A549 treated with Mapracorat at 1 μM for 4 hours (cell line): ENCODE measurements at places on chromosomes 7 and 10. TPM values are rescaled to one million over a fixed set of nuclear protein-coding genes. Genes with fewer than 3 reads are reported as not detected.

The CAMK2B gene
- total RNA-seq, result 0.12 to 0.58 TPM (median 0.23 TPM) in 5 replicates

The NUDT1 gene
- 88.2 to 109 TPM (median 102 TPM) in 5 replicates for total RNA-seq

The HYAL4 gene
- total RNA-seq, result 0.08 TPM in 1 of 5 replicates, not detected in the others

The GSTO2 gene
- 1.3 to 2.5 TPM (median 2.3 TPM) in 5 replicates for total RNA-seq

The UBE2D4 gene
- total RNA-seq, result 7.3 to 11.5 TPM (median 10.0 TPM) in 5 replicates

The ZNF727 gene
- not detected in 5 replicates for total RNA-seq

The AKR1C4 gene
- 0.15 to 0.25 TPM (median 0.21 TPM) in 4 of 5 replicates, not detected in the other for total RNA-seq

The LRRC18 gene
- not detected in 5 replicates for total RNA-seq

The CPA1 gene
- not detected in 5 replicates for total RNA-seq

The CDK14 gene
- 0.14 to 0.48 TPM (median 0.32 TPM) in 5 replicates for total RNA-seq

The CADPS2 gene
- 0.03 to 0.11 TPM (median 0.05 TPM) in 4 of 5 replicates, not detected in the other for total RNA-seq

The NODAL gene
- total RNA-seq, result not detected in 5 replicates

The VSTM2A gene
- not detected in 5 replicates for total RNA-seq

The SFMBT2 gene
- total RNA-seq, result 7.0 to 9.0 TPM (median 8.1 TPM) in 5 replicates

The GHRHR gene
- not detected in 5 replicates for total RNA-seq

The DYNC1I1 gene
- 0.12 to 0.21 TPM (median 0.14 TPM) in 5 replicates for total RNA-seq

The KCNIP2 gene
- total RNA-seq, result 0.32 to 1.5 TPM (median 0.63 TPM) in 5 replicates

The PLEKHS1 gene
- total RNA-seq, result 0.04 to 0.06 TPM (median 0.05 TPM) in 3 of 5 replicates, not detected in the others

The RELN gene
- total RNA-seq, result 0.01 TPM in 2 of 5 replicates, not detected in the others

The CCDC3 gene
- total RNA-seq, result 0.98 to 1.4 TPM (median 1.3 TPM) in 5 replicates

The LARP4B gene
- total RNA-seq, result 33.0 to 41.7 TPM (median 37.2 TPM) in 5 replicates

The CDCA7L gene
- total RNA-seq, result 13.5 to 17.4 TPM (median 14.9 TPM) in 5 replicates

The OPN1SW gene
- total RNA-seq, result not detected in 5 replicates

The PPP1R9A gene
- total RNA-seq, result 2.6 to 4.9 TPM (median 3.9 TPM) in 5 replicates

The CDH23 gene
- 1.9 to 2.7 TPM (median 2.5 TPM) in 5 replicates for total RNA-seq

The VGF gene
- 10.8 to 26.3 TPM (median 18.0 TPM) in 5 replicates for total RNA-seq

The PRLHR gene
- total RNA-seq, result not detected in 5 replicates

The GATA3 gene
- 4.1 to 6.4 TPM (median 4.2 TPM) in 5 replicates for total RNA-seq

The NUTM2D gene
- total RNA-seq, result 1.00 to 1.6 TPM (median 1.3 TPM) in 5 replicates

The UFSP1 gene
- total RNA-seq, result 3.3 to 7.2 TPM (median 6.4 TPM) in 5 replicates

The SPDYE5 gene
- not detected in 5 replicates for total RNA-seq

The LEP gene
- not detected in 5 replicates for total RNA-seq

The SFRP4 gene
- 3.2 to 5.3 TPM (median 3.7 TPM) in 5 replicates for total RNA-seq

The PLCE1 gene
- total RNA-seq, result 5.5 to 7.2 TPM (median 6.3 TPM) in 5 replicates

The NEURL1 gene
- total RNA-seq, result 0.52 to 0.87 TPM (median 0.62 TPM) in 5 replicates

The GPR15LG gene
- total RNA-seq, result not detected in 5 replicates

The LDB3 gene
- total RNA-seq, result 0.05 to 0.16 TPM (median 0.13 TPM) in 5 replicates

The ZNF722 gene
- total RNA-seq, result not detected in 5 replicates

The TEX36 gene
- not detected in 5 replicates for total RNA-seq

The VSTM4 gene
- total RNA-seq, result 0.15 to 0.56 TPM (median 0.39 TPM) in 5 replicates

The TLX1 gene
- not detected in 5 replicates for total RNA-seq

The DRGX gene
- total RNA-seq, result 0.05 TPM in 1 of 5 replicates, not detected in the others

The PTPN12 gene
- 55.3 to 84.8 TPM (median 70.9 TPM) in 5 replicates for total RNA-seq

The FFAR4 gene
- total RNA-seq, result 0.07 to 0.29 TPM (median 0.15 TPM) in 5 replicates

The TMUB1 gene
- total RNA-seq, result 38.5 to 59.2 TPM (median 55.5 TPM) in 5 replicates

The AMPH gene
- total RNA-seq, result 0.05 to 0.13 TPM (median 0.11 TPM) in 4 of 5 replicates, not detected in the other

The SEMA4G gene
- total RNA-seq, result 6.6 to 9.3 TPM (median 8.9 TPM) in 5 replicates

The TCERG1L gene
- not detected in 5 replicates for total RNA-seq

The PRKAR2B gene
- 2.6 to 3.2 TPM (median 3.0 TPM) in 5 replicates for total RNA-seq

The WDR86 gene
- total RNA-seq, result 0.11 to 0.39 TPM (median 0.22 TPM) in 5 replicates

The SH2D4B gene
- total RNA-seq, result 0.05 to 0.09 TPM (median 0.07 TPM) in 3 of 5 replicates, not detected in the others

The CTAGE8 gene
- not detected in 5 replicates for total RNA-seq

The BHLHA15 gene
- total RNA-seq, result 0.21 to 0.71 TPM (median 0.43 TPM) in 5 replicates

The PRF1 gene
- not detected in 5 replicates for total RNA-seq

The PNLIPRP2 gene
- total RNA-seq, result not detected in 5 replicates

The HTRA1 gene
- total RNA-seq, result 50.8 to 64.4 TPM (median 55.3 TPM) in 5 replicates

The ARMS2 gene
- not detected in 5 replicates for total RNA-seq
